ENCODE measurements at places on chromosomes 11 and 22.

DNA sequence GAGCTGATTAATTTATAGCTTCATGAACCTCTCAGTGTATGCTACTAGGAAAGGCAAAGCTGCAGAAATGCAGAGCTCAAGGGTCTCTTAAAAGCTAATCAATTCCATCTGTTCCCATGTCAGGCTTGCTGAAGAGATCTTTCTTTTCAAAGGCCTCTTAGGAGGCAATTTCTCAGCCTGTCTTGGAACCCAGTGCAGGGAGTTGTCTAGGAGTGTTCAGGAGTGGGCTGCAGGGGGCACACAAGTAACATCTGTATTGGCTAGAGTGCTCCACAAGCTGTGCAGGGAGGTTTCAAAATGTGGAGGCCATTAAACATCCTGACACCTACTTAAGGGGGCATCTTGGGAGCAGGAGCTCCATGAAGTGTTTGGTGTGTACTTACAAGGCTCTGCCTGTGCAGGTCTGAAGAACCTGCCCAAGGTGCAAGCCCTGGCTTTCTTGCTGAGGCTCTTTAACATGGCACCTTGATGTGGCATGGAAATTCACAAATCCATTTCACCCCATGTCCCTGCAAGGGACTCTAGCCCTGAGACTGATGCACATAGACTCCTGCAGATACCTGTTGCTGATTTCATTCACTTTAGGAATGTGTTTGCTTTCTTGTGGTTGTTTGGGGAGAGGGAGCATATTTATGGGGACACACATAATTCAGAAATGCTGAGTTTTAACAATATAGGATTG lies 134.7 kb downstream of the ME3 start:
- DNase-seq = no peak

- DNase-seq = no peak
Observed at GRCh38 chr22:18952022-18952421, 15.9 kb upstream of the PRODH start.

GRCh38 chr11:76790251-76790650 lies 7.1 kb downstream of the TSKU start:
- no peak for DNase-seq

DNA sequence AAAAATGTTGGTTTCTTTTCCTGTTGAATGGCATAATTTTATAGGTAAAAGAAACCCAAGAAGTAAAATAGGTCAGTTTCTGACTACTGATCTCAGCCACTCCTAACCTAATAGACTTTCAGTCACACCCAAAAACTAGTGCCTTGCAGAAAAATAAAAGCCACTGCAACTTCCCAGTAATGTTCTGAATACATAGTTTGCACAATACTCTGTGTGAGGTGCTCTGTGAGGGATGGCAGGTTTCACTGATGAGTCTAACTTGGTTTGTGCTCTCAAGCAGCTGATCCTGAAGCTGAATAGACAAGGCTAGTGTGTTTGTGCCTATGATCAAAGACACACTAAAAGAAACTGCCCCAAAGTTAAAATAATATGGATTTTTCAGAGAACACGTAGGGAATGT lies 758.3 kb downstream of the NELL1 start:
- no peak for DNase-seq

DNA sequence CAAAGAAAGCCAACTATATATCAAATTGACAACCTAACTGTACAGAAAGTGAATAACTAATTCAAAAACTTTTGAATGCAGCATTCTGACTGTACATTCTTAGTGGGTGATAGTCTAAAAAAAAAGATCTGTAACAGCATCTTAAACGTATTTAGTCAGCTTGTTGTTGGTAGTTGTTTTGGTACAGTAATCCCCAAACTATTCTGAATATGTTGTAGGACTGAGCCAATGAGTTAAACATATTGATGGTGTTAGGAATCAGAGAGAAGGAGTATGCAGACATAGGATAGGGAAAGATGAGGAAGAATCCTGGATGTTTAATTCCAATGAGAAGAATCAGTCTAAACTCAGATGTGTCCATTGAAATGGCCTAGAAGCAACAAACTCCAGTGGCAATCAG lies 41.9 kb upstream of the KIRREL3 start:
- DNase-seq = no peak

- no peak for DNase-seq
Observed at GRCh38 chr11:2142300-2142759, 3.1 kb upstream of the IGF2 start.

DNA sequence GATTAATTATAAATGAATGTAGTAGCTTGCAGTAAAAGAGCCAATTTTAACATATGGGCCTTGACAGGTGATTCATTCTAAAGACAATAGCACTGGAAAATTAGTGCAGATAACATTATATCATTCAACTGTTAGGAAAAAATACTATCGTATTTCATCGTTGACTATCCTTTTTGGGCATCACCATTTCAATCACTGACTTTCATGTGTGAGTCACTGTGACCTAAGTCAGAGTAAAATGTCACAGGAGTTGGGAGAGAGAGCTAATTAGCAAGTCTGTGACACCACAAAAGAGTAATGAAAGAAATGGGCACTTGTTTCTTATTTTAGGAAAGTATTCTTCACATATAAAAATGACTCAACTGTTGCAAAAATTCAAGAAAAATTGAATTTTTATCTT lies 253.8 kb upstream of the CNTN5 start:
- no peak for DNase-seq

- peak; percentile 91 for DNase-seq
Observed at GRCh38 chr11:118608360-118609227, 1.2 kb downstream of the PHLDB1 start.

GRCh38 chr22:36470162-36470993 lies 11.1 kb downstream of the TXN2 start:
- peak; percentile 88 for DNase-seq

DNA sequence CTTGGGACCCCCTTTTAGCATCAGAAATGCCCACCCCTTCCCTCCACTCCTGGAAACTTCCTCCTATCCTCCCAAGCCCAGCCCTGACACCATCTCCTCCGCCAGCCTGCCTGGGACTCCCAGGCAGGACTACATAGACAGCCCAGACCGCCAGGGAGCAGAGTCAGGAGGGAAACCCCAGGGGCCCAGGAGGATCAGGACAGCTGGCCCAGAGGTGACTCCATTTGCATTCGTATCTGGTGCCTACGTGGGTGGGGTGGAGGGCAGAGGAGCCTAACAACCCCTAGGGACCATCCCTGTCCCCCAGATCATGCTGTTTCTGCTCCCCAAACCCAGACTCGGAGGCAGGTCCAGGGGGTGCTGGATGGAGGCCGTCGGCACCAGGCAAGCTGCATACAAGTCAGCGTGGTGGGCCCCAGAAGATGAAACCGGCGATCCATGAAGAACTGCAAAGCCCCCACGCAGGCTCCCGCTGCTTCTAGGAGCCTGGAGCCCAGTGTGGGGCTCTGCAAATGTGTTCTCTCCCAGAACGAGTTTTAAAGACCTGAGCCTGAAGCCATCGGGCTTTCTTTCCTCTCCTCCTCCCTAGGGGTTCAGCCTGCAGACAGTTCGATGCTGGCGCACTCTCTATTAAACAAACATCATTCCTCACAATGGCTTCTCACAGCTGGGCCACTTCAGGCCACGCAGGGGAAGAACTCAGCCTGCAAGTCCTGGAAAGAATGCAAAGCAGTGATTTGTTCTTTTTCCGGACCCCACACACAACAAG lies 1506.8 kb downstream of the BRD1 start:
- peak; percentile 12 for DNase-seq

DNA sequence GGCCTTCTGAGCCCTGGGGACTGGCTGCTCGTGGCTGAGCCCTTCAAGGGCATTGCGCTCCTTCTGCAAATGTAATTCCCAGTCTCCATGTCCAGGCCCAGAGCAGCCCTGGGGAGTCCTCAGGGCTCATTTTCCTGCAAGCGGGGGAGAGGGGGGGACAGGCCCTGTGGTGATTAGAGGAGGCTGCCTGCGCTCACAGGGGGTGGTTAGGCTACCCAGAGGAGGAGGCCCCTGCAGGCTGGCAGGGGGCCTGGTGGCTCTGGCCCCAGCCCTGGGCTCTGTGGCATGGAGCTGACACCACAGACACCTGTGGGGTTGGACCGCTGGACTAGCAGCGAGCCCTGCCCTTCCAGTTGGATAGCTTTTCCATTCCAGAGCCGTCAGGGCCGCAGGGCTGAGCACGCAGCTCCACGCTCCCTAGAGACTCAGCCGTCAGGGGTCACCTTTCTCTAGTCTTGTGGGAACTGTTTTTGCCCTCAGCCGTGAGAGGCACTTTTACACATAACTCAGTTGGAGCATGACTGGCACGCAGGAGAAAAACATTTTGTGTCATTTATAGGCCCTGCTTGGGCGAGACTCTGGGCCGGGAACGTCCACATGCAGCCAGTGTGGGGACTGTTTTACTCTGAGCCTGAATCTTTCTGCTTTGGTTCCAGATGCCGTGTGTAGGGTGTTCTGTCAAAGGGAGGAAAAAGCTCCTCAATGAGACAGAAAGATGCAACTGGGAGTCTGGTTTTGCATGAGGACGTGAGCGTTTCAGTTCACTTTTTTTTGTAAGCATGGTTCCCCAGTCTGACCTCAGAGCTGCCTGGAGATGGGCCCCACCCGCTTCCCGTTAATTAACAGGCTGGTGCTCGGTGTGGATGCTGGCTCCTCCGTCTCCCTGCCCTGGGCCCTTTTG lies 58.1 kb downstream of the LRP5 start:
- DNase-seq = peak; percentile 54

- DNase-seq = peak; percentile 17
Observed at GRCh38 chr22:24845041-24845898, 39.3 kb downstream of the SGSM1 start.

- DNase-seq = peak; percentile 16
Observed at GRCh38 chr22:37211075-37211865, 1.0 kb downstream of the SSTR3 start.

DNA sequence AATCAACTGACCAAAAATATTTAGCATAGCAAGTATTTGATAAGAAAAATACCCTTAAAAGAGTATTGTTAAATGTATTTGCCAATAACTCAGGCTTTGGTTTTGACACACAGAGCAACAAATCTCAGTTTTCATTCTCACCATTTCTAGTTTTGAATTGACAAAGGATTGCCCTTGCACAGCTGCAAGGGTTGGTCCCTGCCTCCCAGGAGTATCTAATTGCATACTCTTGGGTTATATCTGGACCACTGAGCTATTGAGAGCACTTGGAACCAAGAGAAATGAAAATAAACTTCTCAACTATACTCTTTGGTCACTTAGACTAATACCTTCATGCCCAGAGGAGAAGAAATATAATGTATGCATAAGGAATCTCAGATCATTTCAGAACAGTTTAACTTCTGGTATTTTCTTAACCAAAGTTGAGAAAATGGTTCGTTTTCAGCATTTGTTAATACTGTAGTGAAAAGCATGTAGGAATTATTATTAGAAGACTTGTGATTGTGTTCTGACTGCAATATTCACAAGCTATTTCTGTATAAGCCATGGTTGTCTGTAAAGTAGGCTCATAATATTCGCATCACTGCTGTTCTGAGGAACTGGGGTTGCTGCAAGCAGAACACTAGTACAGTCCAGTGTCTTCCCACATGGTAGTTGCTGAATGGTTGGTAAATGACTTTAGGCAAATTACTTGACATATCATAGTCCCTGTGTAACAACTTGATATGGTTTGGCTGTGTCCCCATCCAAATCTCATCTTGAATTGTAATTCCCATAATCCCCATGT lies 7.9 kb downstream of the C2CD3 start:
- no peak for DNase-seq

- DNase-seq = no peak
Observed at GRCh38 chr11:63489879-63490278, 1.1 kb downstream of the PLAAT5 start.

GRCh38 chr22:40399621-40400020 lies 29.2 kb downstream of the SGSM3 start:
- no peak for DNase-seq

DNA sequence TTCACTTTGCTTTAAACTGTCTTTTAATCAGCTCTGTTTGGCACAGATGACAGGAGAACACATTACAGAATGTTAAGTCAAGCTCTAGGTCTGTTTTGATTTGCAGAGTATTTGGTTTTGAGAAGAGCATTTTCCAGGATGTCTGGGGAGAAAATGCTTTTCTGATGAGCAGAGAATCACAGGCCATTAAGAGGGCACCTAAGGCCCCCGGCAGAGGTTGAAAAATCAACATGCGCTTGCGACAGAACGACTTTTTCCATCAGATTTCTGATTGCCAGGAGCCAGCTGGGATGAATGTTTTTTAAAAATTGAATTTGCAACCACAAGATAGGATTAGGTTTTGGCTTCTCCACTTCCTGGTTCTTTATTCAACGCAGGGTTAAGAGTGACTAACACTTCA lies 304.5 kb downstream of the JRKL start:
- no peak for DNase-seq

DNA sequence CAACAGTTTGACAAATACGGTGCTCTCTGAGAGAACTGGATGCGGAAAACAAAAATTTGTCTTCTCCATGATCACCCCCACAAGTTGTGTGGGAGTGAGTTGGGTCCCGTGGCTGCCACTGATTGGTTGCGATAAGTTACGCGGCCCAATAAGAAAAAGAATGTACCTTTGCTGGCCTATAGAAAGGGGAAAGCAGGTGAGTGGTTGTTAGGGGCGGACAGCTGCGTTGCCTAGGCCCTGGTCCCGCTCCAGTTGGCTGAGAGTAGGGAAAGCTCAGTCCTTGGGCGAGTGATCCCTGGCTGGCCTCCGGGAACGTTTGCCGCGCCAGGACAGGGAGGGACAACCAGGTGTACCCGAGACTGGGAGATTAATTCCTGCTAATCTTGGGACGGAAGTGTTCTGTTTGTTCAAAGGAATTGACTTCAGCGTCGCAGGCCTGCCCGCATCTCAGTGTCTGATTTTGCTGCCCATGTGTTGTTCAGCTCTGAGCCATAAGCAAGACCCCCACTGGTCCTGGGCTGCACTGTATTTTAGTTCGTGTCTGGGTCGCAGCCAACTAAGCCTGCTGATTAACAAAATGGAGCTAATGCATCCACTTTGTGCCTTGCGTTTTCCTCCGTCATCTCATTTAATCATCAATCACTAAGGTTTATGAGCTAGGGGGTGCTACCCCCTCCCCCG lies 773 bp upstream of the SYVN1 start:
- DNase-seq = peak; percentile 91

- DNase-seq = no peak
Observed at GRCh38 chr11:7576726-7577290, 63.0 kb downstream of the PPFIBP2 start.

- DNase-seq = no peak
Observed at GRCh38 chr11:111906680-111907079, 4.9 kb downstream of the CRYAB start.

GRCh38 chr11:134543241-134543640 lies 131.2 kb upstream of the B3GAT1 start:
- no peak for DNase-seq

DNA sequence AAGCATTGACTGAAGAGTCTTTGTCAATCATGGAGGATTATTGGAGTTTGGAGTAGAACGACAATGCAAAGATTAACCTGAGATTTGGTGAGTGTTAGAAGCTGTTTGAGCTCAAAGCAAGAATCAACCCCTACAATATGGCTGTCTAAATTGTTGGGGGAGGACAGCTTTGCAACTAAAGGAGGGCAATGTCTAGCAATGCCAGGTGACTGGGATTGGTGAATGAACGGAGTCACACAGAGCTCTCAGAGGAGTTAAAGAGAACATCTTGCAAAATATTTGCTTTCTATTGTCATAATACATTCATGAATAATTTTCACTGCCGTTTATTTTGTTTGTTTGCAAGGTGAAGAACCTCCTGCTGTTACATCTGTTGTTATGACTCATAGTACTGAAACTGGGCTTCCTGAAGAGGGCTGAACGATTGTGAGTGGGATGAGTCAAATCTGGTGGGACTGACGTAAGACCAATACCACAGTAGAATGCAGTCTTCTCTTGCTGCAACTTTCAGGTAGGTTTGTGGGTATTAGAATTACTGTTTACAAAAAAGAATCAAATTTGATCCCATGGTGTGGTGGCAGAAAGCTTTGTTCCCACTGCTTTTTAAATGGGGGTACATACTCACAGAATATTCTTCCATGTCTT lies 281.9 kb downstream of the CADM1 start:
- peak; percentile 16 for DNase-seq

Measured in CD4-positive, alpha-beta T cell treated with Interleukin-15 for 1 hour (primary cell).